ENCODE measurements at places on chromosomes 1 and 21.
A peak's percentile ranks its signal among the peaks of the same experiment; 100 is the strongest.

DNA sequence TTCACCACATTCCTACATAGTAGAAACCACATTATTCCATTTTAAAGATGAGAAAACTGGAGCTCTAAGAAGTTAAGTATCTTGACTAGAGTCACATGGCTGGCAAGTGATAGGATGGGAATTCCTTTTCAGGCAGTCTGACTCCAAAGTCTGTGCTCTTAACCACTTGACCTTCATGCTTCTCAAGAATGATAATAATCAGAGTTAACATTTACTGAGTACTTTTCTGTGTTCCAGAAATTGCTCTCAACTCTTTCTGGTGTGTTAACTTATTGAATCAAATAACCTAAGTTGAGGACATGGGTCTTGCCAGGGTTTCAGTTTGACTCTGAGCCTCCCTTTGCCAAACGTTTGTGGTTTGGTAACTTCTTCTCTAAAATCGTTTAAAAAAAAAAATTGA is 169.4 kb downstream of the RASAL2 start:
- DNase-seq = no peak

GRCh38 chr1:112322018-112322417 is 74.0 kb upstream of the CTTNBP2NL start:
- DNase-seq = no peak

GRCh38 chr1:172977296-172978017 is 73.3 kb downstream of the TNFSF18 start:
- DNase-seq = no peak

DNA sequence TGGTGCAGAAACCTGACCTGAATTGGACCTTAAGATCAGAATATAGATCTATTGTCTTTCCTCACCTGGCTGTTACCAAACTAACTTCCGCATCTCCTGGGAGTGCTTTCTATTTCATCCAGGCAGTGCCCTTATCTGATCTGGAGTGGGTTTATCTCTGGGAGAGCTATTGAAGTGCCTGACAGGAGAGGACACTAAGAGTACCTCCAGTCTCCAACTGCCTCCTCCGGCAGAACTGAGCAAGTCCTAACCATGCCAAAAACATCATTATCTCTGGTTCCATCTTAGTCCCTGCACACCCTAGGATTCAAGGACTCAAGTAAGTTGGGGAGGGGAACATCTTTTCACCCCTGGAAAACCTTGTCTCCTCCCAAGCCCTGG is 12.4 kb upstream of the KCNJ15 start:
- no peak for DNase-seq

- no peak for DNase-seq
These were observed 478.8 kb downstream of the CAMTA1 start for GRCh38 chr1:7264101-7264500.

- DNase-seq = no peak
These were observed 12.8 kb upstream of the AADACL4 start for GRCh38 chr1:12630946-12631530.

DNA sequence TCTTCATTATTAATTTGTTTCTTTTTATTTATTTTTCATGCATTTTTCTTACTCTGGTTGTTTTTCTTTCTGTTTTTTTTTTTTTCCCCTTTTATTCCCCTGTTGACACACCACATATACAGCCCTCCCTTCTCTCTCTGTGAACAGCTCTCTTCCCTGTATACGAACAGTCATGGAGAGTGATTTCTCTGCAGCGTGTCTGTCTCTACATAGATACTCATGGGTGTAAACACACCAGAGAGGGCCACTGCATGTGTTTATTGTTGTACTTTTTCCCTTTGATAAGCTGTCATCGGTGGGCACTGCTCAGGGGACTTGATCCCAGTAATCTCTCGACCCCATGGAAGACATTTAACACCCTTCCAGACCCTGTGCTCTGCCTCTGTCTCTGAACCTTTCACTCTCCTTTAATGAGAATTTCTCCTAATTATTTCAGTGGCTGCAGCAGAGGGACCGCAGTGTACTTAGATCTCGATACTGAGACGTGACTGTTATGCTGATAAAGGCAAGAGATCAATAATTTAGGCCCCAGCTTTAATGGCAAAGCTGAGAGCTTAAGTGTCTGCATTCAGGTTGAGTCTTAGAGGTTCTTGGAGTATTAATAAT is 113.1 kb downstream of the PBX1 start:
- DNase-seq = no peak

DNA sequence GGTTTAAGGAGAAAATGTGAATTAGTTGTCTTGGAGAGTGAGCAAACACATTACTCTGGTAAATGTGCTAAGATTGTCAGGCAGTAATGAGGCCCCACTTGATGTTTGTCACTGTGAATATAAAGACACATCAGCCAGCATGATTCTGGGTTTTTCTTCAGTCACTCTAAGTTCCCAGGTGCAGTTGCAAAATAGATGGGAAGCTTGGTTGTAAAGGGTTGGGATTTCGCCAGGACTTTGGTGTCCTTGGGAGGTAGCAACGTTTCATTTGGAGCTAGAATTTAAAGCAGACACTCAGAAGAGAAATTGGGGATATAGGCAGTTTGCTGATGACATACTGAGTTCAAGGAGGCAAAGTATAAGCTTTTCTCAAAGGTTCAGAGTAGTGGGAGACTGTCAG is 154.3 kb downstream of the MAST2 start:
- DNase-seq = no peak

DNA sequence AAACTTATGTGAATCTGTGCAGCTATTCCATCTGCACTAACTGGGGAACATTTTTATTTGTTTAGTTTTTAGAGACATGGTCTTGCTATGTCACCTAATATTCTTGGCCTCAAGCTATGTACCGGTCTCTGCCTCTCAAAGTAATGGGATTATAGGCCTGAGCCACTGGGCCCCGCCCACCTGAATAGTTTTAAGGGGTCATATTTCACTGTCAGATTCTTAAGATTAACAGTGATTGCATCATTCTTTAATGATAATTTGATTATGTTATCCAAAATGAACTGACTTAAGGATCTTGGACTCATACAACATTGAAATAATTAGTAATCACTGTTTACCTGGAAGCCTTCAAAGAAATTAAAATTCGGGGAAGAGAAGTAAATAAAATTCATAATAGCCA is 12.6 kb upstream of the KLF18 start:
- DNase-seq = no peak

DNA sequence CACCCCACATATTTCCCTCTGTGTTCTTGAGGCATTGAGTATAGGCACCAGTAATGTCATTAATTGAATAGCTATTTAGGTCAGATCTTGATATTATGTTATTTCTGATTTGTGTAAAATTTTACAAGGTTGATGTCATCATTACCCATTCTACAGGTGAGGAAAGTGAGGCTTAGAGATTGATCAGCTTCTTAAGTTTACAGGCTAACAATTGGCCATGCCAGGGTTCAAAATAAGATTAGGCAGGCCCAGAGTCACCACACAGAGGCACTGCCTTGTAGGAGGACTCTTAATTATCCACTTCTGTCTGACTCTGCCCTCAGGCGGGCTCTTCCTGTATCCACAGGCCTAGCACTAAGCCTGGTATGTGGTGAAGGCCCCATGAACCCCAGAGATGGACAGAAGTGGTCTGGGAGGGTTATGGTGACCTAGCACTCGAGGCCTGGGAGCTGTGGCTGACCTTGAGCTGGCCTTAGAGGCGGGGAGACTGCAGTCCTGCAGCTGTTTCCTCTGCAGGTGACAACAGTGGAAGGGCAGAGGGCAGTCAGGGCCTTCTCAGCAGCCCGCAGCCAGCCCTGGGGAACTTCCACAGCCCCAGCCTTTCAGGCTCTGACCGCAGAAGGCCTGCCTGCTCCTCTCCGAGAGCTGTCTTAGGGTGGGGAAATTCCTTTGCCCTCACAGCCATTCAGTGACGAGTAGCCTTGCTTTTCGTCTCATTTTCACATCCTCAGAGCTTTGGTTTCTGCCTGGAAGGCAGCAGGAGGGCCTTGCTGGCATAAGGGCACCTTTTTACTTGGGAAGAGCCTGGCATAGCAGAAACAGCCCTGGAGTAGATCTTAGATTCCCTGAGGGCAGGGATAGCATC is 12.2 kb downstream of the ZDHHC18 start:
- peak; percentile 95 for DNase-seq

DNA sequence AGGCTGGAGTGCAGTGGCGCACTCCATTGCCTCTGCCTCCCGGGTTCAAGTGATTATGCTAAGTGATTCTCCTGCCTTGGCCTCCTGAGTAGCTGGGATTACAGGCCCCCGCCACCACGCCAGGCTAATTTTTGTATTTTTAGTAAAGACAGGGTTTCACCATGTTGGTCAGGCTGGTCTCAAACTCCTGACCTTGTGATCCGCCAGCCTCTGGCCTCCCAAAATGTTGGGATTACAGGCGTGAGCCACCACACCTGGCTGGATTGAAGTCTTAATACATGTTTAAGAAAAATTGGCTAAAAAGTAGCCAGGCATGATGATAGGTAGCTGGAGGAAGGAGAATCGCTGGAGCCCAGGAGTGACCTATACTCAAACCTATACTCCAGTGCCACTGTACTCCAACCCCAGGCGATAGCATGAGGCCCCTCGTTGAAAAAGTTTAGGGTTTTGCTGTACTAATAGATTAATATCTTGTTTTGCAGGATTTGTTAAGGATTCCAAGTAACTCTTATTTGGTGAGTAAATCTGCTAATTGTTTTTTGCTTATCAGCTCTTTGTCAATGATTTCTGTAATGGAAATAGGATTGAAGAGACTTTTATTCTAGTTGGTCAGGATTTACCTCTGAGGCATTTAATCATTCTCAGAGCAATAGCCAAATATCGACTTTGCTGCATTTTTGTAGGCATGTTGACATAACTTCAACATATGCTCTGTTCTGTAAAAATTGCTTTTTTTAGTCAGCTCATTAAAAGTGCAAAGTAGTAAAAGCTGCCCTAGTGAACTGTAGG is 2.0 kb downstream of the RCC1 start:
- DNase-seq = no peak

DNA sequence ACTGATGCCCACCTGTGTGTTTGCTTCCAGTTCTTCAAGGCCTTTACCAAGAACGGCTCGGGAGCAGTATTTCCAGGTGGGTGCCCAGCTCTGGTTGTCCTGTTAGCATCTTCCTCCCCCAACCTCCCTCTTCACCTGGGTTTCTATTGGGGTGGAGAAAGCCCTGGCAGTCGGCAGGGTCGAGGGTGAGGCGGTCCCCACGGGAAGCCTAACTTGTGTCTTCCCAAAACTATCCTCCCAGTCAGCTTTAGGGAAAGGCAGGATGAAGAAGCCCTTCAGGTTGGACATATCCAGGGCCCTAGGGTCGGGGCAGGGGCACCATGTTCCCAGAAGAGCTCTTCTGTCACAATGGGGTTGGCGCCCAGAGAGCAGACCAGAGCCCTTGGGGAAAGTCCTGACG is 20.6 kb downstream of the QSOX1 start:
- DNase-seq = no peak

DNA sequence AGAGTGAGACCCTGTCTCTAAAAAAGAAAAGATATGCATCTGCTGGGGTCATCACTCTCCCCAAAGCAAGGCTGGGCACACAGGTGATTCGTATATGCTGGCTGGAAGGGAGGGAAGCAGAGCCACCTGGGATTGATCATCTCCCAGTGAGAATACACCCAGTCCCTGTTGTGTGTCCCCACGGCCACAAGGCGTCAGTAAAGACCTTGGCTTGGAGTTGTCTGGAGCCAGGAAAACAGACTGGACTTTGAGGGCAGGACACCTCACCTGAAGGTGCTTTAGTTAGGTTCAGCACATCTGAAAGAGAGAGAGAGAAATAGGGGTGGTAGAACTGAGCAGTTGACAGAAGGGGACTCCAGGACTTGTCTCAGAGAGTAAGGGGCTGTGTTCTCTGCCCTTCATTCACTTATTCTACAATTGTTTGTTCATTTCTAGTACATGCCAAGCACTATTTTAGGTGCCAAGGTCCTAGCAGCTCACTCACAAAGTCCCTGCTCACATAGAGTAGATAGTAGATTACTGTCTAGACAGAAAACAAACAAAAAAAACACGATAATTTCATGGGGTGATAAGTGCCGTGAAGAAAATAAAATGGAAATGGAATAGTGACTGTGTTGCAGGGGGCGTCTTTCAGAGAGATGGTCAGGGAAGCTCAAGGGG is 13.5 kb downstream of the CITED4 start:
- peak; percentile 67 for DNase-seq

GRCh38 chr1:46612937-46613660 is 3.5 kb downstream of the MOB3C start:
- no peak for DNase-seq

DNA sequence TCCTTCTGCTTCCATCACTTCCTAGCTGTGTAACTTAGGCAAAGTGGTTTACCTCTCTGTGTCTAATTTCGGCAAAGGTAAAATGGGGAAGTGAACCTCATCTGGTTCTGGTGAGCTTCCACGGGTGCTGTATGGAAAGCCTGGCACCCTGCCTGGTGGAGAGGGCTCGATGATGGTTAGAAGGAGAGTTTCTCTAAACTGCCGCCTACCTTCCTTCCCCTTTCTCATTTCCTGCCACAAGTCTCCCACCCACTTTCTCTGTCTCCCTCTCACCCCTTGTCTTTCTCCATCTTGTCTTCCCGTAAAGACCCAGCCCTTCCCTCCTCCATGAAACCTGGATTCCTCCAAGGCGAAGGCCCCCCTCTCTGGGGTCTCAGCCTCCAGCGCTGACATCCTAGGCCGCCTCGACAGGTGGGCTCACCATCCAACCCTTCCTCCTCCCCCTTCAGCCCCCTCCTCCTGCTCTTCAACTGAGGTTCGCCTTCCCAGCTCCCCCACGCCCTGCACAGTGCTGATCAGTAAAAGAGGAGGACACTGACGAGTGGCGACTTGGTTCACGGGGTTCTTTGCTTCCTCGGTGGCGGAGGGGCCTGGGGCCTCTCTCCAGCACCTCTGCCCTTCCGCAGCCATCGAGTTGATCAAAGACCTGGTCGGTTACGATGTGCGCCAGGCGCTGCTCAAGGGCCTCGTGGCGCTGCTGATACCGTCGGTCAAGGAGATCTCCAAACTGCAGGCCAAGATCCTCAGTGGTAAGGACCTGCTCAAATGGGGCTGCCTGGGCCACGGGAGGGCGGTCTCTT is 7.3 kb downstream of the RNU5D-1 start:
- DNase-seq = peak; percentile 94

DNA sequence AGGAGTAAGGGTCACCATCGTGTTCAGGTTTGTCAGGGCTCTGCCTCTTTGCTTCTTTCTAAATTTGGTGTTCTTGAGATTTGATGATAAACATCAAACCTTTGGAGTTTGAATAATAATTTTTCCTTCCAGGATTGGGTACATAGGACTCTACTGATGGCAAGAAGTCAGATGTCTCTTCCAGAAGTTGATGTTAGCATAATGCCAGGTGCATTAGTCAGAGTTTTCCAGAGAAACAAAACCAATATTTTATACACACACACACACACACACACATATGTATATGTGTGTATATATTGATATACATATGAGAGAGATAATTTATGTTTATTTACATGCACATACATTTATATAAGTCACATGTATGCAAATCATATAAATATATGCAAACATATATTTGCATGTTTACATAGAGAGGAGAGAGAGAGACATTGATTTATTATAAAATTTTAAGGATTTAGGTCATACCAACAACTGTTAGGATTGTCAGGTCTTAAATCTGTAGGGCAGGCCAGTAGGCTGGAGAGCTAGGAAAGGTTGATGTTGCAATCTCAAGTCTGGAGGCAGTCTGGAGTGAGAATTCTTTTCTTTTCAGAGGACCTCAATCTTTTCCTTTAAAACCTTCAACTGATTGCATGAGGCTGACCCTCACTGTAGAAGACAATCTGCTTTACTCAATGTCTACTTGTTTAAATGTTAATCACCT is 199.2 kb downstream of the HLX start:
- DNase-seq = no peak

Measured in RPMI8226 (cell line).